ENCODE measurements at places on chromosomes 6 and 20. TPM values are rescaled to one million over a fixed set of nuclear protein-coding genes. Genes with fewer than 3 reads are reported as not detected.

The SF3B5 gene
- total RNA-seq = 129 TPM

The ANKRD66 gene
- not detected for total RNA-seq

The PTGIS gene
- total RNA-seq = 2.4 TPM

The DTNBP1 gene
- 8.1 TPM for total RNA-seq

The SLC17A1 gene
- not detected for total RNA-seq

All from epithelial cell of umbilical artery (primary cell).